Sigmoid colon (tissue), 7 donors: ENCODE measurements at places on chromosomes 7 and 10. TPM values are rescaled to one million over a fixed set of nuclear protein-coding genes. Genes with fewer than 3 reads are reported as not detected.

Gene AGBL3
- 1.1 TPM for total RNA-seq

Gene BNIP3
- 55.9 TPM for total RNA-seq

DNA sequence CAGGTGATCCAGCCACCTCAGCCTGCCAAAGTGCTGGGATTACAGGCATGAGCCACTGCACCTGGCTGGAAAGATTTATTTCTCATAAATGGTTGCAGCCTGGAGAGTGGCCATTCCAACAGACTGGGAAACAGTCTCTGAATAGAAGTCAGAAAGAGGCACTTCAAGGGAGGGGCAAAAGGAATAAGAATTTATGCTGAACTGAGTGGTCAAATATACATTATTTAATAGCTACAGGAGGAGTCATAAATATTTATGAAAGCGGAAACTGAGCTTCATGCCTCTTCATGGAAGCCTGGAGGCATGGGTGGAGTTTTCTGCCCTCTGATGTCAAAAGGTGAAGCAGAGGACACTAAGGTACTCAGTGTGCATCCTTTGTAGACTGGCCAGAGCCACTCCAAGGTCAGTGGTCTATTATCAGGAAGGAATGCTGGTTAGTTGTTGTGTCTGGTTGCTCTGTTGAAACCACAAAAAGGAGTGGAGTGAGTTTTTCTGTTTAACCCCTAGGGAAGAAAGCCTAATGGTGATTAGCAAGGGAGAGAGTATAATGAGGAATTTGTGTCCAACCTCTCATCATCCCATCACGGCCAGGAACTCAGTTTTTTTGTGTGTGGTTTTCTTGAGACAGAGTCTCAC is 9.3 kb upstream of the NRBF2 start:
- no peak for DNase-seq

DNA sequence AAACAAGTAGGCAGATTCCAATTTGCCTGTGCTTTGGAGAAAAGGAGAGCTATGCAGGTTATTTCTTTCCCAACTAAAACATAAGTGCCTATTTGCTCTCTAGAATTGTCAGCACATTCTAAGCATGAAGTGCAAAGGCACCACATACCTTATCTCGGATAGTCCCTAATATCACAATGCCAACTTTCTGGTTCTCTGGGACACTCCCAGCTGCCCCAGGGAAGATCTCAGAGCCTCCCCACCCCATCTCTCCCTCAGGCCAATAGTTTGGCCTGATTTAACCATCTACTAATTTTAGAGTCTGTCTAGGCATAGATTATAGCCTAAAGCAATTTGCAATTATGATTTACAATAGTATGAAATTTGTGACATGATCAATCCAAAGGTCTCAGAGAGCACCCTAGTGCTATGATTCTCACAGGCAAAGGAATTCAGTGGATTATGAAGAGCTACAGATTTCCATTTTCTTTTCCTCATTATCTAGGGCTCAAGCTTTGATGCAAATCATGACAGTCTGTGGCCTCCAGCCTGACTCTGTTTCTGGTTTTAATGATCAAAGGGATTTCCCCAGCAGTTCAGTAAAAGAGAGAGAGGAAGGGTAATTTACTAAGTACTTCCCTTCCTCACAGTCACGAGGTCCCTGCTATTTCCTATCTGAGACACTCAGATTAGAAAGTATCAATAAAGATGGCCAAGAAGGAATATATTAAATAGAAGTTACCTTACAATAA is 29.0 kb upstream of the IL6 start:
- DNase-seq = no peak

Gene DGKI
- total RNA-seq = 1.4 TPM

Gene ZNF775
- total RNA-seq = 6.9 TPM

DNA sequence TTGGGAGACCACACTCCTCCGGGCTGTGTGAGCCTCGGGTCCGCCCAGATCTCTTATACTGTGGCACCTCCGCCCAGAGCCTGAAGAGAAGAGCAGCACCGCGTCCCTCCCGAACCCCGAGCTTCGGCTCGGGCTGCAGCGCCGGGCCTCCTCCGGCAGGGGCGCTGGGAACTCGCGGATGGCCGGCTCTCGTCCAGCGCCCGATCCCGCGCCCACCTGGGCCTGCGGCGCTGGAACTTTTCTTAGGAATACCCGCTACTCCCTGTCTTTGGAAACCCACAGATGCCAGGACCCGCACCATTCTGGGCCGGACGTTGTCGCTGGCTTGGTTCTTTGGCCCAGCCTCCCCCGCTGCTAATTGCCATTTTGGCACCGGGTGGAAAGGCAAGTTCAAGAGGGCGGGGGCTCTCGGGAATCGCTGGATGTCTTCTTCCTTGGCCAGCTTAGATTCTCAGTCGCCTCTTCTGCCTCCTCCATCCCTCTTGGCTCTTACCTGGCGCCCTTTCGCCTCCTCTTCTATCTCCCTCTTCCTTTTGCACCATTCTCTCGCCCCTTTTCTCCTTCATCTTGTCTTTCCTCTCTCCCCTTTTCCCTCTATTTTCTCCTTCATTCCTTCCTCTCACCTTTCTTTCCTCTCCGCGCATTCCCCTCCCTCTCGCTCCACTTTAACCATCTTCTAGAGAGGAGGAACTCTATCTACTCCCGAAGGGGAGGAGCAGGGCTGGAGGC is 2.1 kb upstream of the SORCS3 start:
- DNase-seq = no peak

GRCh38 chr10:26488344-26488743 is 50.2 kb downstream of the APBB1IP start:
- no peak for DNase-seq

Gene MEOX2
- total RNA-seq = 7.8 TPM

DNA sequence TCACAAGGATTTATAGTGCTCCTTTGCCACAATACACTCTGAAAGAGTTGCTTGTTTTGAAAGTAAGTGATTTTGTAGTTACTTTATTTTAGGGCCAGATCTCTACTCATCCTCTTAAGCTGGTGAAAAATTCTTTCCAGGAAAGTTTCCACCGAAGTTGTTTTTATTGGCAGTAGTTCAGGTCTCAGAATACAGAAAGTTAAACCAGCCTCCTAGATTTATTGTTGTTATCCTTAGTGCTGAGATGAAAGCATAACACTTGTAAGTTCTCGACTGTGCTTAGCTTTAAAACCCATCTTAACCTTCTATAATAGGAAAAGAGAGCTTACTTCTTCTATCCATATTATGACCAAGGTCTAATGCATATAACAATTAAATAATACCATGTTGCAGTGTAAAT is 5.5 kb downstream of the AP3M1 start:
- DNase-seq = no peak

DNA sequence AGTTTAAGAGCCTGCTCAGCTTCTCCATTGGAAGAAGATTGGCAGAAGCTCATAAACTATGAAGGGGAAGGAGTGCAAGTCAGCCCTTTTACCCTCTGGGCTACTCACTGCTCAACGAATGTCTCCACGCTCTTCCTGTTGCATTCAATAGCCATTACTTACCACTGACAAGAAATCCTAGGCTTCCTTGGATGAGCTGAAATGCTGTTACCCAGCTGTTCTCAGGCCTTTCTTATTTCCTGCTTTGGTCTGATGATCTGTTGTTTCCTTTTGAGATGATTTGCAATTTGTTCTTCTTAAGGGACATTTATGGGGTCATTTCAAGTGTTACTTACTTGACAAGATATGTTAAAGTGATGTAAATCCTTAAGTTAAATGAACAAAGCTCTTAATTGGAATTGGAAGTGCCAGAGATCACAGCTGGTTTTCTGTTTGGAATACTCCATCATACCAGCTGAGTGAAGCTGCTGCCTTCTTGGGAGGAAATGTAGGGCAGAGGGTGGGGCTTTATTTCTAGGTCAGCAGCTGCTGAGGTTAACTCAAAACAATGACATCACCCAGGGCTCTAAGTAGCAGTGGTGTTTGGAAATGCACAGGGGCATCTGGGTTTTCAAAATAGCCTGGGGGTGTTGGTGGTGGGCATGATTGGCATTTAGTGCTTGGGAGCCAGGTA is 170.0 kb downstream of the PRKCQ start:
- DNase-seq = no peak

DNA sequence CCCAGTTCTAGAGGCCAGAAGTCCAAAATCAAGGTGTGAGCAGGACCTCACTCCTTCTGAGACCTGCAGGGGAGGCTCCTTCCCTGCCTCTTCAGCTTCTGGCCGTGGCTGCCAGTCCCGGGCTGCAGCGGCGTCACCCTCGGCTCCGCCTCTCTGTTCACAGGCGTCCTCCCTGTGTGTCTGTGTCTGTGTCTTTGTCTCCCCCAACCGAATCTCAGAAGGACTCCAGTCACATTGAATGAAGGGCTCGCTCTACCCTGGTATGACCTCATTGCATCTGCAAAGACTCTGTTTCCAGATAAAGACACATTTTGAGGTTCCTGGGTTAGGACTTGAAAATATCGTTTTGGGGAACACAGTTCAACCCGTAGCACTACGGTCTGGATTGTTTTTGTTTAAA is 33.1 kb upstream of the GALNT11 start:
- DNase-seq = peak; percentile 70

Gene GJD4
- total RNA-seq = not detected

Gene NPTX2
- total RNA-seq = 13.8 TPM

DNA sequence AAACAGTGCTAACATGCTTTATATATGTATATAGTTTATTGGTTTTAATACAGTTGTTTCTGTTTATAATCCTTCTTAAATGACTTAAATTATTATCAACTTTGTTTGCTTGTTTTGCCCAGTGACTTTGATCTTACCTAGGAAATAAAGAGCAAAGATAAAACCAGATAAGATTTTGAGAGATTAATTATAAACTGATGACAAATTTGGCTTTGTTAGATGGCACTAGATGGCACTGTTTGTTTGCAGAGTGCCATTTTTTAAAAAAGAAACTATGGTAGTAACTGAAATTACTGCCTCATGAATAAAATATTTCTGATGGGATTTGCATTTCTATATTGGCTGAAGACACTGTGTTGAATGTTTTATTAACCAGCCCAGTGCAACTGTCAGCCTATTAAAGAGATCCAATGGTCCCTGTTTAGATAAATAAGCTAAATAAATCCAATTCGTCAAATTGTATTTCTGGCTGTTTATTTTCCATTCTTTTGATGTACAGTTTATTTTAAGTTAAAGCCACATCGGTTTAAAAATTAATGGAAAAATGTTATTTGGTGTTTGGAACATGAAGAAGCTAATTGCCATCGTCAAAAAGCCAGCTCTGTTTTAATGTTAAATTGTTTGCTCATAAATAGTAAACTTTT is 28.7 kb downstream of the VTI1A start:
- DNase-seq = no peak

DNA sequence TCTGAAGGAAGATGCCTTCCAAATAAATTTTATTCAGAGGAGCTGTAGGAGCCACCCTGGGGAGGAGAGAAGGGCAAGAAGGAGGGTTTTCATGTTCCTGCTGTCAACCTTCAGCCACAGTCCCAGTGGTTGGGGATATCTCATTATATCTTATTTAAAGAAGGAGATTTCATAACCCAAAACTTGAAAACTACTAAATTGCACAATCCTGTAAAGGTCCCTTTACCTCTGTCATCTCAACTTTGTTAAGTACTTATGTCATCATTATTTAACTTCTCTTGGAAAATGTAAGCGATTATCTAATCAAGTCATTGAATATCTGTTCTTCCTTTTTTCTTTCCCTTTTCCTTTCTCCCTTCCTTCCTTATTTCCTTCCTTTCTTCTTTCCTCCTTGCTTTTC is 794.5 kb upstream of the IGFBP3 start:
- DNase-seq = no peak

GRCh38 chr7:128358233-128358632 is 3.3 kb downstream of the PRRT4 start:
- DNase-seq = no peak

Gene UCN3
- not detected for total RNA-seq

Gene IQUB
- 0.66 TPM for total RNA-seq

DNA sequence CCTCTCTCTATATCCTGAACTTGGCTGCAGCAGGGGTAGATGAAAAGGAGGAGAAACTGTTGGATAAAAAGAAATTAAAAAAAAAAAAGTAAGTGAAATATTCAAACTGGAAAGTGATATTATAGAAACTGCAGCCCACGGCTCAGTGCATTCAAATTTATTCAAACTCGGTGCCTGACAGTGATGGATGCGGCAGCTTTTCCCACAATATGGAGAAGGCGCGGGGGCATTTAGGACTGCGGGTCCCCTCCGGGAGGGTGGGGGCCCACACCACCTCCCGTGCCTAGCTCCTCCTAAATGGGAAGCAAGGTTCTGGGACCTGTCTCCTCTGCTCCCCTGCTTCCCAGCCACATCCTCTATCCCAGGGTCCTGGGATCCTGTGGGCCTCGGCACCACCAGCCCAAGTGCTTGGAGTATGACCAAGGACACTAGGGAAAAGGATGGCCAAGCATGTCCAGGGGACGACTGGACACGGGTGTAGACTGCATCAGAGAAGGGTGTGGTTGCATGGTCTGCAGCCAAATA is 82.4 kb downstream of the HIF1AN start:
- DNase-seq = no peak

- DNase-seq = peak; percentile 17
Measured at GRCh38 chr10:3274414-3274813, 101.8 kb upstream of the PITRM1 start.

DNA sequence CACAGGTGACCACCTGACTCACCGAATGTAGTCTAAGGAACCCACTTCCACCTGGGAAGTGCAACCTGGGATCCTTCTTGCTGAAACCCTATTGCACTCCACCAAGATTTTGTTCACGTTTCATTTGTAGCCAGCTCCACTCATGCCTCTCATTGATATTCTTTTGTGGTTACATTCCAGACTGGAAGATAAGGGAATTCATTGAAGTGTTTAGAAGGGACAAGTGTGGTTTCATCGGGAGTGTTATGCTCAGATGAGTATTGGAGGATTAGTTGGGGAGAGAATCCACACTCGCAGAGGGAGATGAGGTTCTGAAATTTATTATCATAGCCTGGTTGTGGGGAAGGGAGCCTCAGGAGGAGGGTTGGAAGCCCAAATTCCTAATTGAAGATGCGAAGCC is 320.4 kb downstream of the KCNMA1 start:
- no peak for DNase-seq

Gene FAM25G
- total RNA-seq = not detected

DNA sequence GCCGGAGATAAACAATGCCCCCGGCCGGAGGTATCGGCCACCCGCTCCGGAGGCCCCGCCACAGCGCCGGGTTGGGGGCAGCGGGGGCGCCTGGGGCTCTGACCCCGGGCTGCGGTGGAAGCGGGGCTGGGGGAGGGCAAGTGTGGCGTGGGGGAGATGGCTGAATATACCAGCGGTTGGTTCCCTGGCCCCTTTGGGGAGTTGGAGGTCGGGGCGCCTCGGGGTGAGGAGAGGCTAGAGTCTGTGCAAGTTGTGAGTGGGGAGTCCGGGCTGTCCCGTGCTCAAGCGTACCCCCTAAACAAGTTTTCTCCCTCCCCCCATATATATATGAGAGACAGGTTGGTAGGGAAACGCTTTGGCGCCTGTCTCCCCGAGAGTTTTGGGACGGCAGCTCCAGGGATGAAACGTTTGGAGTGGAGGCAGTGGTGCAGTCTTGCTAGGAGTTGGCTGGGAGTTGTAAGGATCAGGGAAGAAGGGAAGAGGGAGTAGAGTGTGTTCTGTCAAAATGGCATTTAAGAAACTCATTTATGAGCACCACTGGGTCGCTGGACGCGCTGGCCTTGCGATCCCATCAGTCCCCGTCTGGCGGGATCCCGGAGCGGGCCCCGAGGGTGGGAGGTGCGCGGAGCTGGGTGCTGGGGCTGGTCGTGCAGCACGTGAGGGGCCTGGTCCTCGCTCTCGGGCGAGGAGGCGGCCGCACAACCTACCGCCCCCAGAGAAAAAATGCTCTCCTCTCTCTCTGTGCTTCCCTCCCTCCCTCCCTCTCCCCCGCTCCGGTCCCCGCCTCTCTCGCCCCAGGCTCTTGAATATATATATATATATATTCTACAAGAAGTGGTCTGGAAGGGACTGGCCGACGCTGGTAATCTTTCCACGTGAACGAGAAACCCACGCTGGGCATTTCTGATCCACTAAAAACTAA is 1.1 kb downstream of the TET1 start:
- DNase-seq = peak; percentile 67

Gene STEAP4
- 12.7 TPM for total RNA-seq
